ENCODE measurements at places on chromosomes 12 and 14.

GRCh38 chr12:45879363-45879895, 110.9 kb downstream of the SCAF11 start:
- no peak for DNase-seq

GRCh38 chr12:31031951-31032335, 41.7 kb upstream of the DDX11 start:
- no peak for DNase-seq

DNA sequence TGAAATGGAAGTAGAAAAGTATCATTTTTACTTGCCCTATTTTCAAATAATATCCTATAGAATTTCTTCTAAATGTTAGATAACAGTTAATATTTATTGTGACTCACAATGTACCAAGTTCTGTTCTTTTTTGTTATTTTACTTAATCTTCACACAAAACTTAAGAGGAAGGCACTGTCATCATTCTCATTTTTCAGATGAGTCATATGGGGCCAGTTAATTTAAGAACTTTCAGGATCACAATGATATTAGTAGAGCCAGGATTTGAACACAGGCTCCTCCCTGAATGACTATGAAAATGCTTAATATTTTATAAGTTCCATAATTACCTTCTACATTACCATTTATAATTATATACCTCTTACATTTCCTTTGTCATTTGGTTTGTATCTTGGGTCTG, 10.4 kb upstream of the TMEM260 start:
- DNase-seq, result no peak

- no peak for DNase-seq
Observed at GRCh38 chr12:8689681-8690080, 8.1 kb upstream of the RIMKLB start.

- no peak for DNase-seq
Observed at GRCh38 chr12:109910969-109911348, 10.9 kb downstream of the TCHP start.

Data from gastrocnemius medialis (tissue), 4 donors.